ENCODE measurements at places on chromosomes 7 and 10. TPM values are rescaled to one million over a fixed set of nuclear protein-coding genes. Genes with fewer than 3 reads are reported as not detected.

NEUROD6 gene
- not detected for total RNA-seq

SPDYE1 gene
- not detected for total RNA-seq

SORBS1 gene
- 0.35 TPM for total RNA-seq

ZNF107 gene
- 0.86 TPM for total RNA-seq

SPDYE16 gene
- not detected for total RNA-seq

COL1A2 gene
- 2,430 TPM for total RNA-seq

NRG3 gene
- not detected for total RNA-seq
